CD4-positive, alpha-beta T cell treated with Interleukin-15 for 4 hours (primary cell): ENCODE measurements at places on chromosomes 7 and 10.

- no peak for DNase-seq
Measured at GRCh38 chr10:83333566-83333965, 805.7 kb upstream of the GHITM start.

- DNase-seq = no peak
Measured at GRCh38 chr7:98521089-98521692, 95.9 kb upstream of the NPTX2 start.

- DNase-seq = no peak
Measured at GRCh38 chr7:81473236-81473635, 296.6 kb downstream of the HGF start.

GRCh38 chr10:1264001-1264400 lies 207.8 kb downstream of the WDR37 start:
- no peak for DNase-seq

- DNase-seq = no peak
Measured at GRCh38 chr10:24762161-24762924, 38.7 kb upstream of the ARHGAP21 start.

DNA sequence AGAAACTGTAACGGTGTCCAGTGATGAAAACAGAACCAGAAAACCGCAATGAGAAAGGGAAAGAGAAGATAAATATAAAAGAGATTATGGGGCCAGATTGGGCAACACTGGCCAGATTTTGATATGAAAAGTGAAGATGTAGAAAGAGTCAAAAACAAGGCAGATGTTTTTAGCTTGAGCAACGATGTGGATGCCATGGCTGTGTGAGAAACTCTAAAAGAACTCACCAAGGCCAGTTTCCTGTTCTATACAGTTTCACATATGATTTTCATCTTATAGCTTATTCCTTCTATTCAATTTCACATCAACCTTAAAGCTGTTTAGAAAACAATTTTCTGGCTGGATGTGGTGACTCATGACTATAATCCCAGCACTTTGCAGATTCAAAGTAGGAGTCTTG lies 36.3 kb downstream of the CSTF2T start:
- no peak for DNase-seq

DNA sequence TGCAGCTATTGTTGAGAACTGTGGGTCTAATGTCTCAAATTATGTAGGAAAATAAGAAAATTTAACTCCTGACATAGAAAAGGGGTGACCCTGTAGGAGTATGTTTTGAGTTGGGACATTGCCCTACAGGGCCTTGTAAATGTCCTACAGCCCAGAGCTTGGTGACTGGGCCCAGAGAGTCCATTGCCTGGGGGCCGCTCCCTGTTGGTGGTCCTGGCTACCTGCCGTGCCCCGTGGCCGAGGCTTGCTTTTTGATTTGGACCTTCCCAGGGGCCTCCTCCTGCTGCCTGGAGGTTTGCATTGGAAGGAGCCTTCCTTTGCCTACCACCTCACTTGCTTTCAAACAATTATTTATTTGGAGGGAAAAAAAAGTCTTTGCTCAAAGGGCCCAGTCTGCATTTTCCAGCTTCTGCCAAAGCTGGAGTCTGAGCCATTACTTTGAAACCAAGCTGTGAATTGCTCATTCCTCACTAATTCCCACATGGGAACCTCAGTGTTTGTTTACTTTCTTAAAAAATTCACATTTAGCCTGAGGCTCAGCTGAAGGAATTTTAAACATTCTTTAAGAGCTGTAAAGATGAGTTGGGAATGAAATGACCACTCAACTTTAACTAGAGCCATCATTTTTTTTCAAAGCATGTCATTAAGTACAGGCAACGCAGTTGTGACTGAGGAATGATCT lies 355.0 kb downstream of the GLRX3 start:
- no peak for DNase-seq

DNA sequence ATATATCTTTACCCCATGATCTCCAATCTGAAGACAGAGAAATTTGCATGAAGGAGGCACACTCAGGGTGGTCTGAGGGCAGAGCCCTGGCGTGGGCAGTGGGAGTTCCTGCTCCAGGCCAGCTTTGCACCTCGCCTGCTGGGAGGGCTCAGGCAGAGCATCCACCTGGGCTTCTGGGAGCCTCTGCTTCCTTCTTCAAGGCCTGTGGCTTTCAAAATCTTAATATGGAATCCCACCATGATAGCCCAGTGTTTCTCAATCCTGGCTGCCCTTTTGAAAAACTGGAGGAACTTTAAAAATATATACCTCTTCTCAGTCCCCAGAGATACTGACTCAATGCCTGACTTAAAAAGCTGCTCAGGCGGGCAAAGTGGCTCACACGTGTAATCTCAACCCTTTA lies 36.7 kb upstream of the PSAP start:
- DNase-seq = no peak
